Pancreas (tissue), 10 donors: ENCODE measurements at places on chromosomes 12 and 14.

- H3K4me3 ChIP-seq = no peak overlapping the region
- no peaks in the 10 kb centered on the region for H3K27me3 ChIP-seq
- no peaks in the 10 kb centered on the region for H3K36me3 ChIP-seq
- DNase-seq = no peak
- H3K27ac ChIP-seq = no peak overlapping the region
These were observed 157.5 kb downstream of the TMTC3 start for GRCh38 chr12:88299567-88300101.

DNA sequence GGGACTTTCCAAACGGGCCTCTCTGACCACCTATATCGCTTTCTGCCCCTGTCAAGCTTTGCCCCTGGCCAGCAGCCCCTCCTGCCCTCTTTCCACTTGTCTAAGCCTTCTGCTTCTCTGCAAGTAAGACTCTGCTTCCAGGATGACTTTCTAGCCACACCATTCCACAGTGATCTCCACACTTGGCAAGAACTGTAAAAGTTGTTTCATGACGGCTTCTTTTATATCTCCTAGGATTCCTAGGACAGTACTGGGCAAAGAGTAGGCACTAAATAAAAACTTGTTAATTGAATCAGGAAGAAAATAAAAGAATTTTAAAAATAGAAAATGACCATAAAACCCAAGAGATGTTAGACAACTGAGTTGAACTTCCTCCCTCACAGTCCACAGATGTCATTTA, 1.8 kb upstream of the PTPN21 start:
- no peaks in the 10 kb centered on the region for H3K36me3 ChIP-seq
- DNase-seq = no peak
- H3K27ac ChIP-seq = no peak overlapping the region
- no peaks in the 10 kb centered on the region for H3K27me3 ChIP-seq
- no peak overlapping the region for H3K4me3 ChIP-seq

- peak overlapping the region; percentile 23 for H3K27ac ChIP-seq
- no peaks in the 10 kb centered on the region for H3K36me3 ChIP-seq
- no peaks in the 10 kb centered on the region for H3K4me1 ChIP-seq
These were observed 47.2 kb downstream of the SMUG1 start for GRCh38 chr12:54141431-54142113.

DNA sequence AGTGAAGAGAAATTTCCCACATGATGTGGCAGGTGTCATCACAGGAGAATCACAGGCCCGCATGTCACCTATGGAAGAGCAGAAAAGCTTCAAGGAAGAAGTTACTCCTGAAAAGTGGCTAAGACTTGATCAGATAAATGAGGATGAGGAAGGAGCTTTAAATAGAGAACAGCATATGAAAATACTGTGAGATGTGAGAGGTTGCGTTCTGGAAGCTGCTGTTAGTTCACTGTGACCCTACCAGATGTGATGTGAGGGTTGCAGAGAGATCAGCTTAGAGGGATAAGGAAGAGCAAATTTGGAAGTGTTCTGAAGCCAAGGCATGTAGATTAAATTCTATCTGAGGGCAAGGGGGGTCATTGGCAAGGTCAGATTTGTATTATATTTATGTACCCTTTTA, 17.1 kb downstream of the ERP27 start:
- no peak overlapping the region for H3K27ac ChIP-seq
- no peak overlapping the region for H3K4me3 ChIP-seq
- H3K4me1 ChIP-seq = no peaks in the 10 kb centered on the region
- no peaks in the 10 kb centered on the region for H3K27me3 ChIP-seq
- DNase-seq = no peak

GRCh38 chr12:123237646-123238329, 4.6 kb downstream of the MTRFR start:
- no peak overlapping the region for H3K27ac ChIP-seq
- H3K27me3 ChIP-seq = no peaks in the 10 kb centered on the region
- peaks cover 11% of the 10 kb centered on the region for H3K4me1 ChIP-seq
- no peak overlapping the region for H3K4me3 ChIP-seq
- peak; percentile 79 for DNase-seq
- no peaks in the 10 kb centered on the region for H3K36me3 ChIP-seq

- H3K4me1 ChIP-seq = no peaks in the 10 kb centered on the region
- no peak overlapping the region for H3K27ac ChIP-seq
- H3K27me3 ChIP-seq = no peaks in the 10 kb centered on the region
- no peaks in the 10 kb centered on the region for H3K36me3 ChIP-seq
These were observed 69.2 kb downstream of the CRACR2A start for GRCh38 chr12:3683670-3684069.

GRCh38 chr12:7749442-7749841, 2.3 kb upstream of the CLEC4C start:
- H3K4me1 ChIP-seq = no peaks in the 10 kb centered on the region
- no peaks in the 10 kb centered on the region for H3K36me3 ChIP-seq
- no peak overlapping the region for H3K27ac ChIP-seq
- no peak for DNase-seq
- H3K27me3 ChIP-seq = no peaks in the 10 kb centered on the region

DNA sequence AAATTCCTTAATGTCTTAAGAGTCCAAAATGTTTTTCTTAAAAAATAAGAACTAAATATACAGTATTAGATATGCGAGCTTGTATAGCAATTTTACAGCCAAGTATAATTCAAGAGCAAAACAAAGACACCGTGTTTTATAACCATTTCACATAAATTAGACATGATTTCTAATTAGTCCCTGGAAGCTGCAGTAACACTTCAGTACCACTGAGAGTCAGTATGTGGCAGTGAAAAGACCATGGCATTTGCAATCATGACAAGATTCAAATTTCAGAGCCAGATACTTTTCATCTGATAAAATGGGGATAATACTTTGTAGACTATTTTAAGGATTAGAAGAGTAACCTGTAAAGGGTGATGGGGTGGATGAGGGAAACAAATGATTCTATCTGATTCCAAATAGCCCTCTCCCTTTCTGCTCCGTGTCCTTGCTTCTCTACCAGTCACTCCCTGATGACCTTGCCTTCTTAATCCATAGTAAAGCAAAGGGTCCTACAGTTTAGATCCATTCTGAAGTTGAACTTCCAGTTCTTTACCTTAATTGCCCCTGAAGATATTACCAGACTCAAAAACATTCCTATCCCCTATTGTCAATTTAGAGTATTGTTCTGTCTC, 145.4 kb upstream of the ABCD2 start:
- no peaks in the 10 kb centered on the region for H3K27me3 ChIP-seq
- DNase-seq = no peak
